ENCODE measurements at places on chromosomes 5 and 9.

- DNase-seq: no peak
Measured at GRCh38 chr5:155686131-155686530, 640.8 kb upstream of the SGCD start.

DNA sequence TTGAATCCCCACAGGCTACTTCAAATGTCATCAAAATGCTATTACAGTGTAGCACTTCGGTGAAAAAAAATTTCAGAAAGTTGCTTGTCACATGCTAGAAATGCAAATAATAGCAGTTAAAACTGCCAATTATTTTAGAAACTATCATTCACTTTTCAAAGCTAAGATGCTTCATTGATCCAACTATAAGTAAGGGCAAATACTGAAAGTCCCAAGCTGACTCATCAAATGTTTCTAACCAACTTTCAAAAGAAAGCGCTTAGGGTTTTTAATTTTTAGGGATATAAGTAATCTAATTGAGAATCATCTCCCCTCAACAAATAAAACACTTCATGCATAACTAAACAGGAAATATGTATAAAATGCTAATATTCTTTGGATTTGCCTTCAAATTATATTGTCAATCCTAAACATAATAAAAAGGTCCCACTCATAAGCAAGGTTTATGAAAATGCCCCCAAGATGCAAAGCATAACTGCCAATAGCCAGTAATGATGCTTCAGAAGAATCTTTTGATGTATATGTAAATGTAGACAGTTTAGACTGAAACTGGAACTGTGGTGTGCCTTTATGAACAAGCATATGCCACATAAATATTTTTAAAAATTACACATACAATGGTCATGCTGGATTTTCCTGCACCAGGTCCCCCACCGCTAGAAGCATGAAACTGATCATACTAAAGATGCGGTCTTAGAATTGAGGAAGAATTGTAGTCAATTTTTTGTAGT lies 12.2 kb downstream of the ACTL7A start:
- no peak for DNase-seq

GRCh38 chr9:78280982-78281668 lies 15.8 kb upstream of the PSAT1 start:
- no peak for DNase-seq

- no peak for DNase-seq
Measured at GRCh38 chr5:6837519-6838110, 124.4 kb downstream of the TENT4A start.

DNA sequence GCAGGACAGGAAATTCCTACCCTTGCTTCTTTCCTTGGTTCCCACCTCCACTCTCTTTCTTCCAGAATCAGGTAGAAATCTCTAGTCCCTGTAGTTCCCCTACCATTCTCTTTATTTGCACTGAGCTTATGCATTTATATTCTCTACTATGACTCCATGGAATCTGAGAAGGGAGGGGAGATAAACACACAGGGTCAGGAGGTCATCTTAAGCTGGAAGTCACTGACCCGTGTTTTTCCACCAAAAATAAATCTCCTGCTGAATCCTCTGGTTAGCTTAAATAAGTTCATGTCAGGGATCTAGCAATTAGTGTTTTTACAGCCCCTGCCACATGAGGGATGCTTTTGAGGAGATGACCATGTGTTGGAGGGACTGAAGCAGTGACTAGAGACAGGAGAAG lies 3.7 kb downstream of the ACTL7B start:
- DNase-seq: no peak

GRCh38 chr9:70581214-70581954 lies 166.9 kb upstream of the KLF9 start:
- no peak for DNase-seq

- DNase-seq: no peak
Measured at GRCh38 chr5:24750355-24750754, 105.6 kb upstream of the CDH10 start.

GRCh38 chr9:109355564-109356297 lies 34.9 kb upstream of the EPB41L4B start:
- no peak for DNase-seq

DNA sequence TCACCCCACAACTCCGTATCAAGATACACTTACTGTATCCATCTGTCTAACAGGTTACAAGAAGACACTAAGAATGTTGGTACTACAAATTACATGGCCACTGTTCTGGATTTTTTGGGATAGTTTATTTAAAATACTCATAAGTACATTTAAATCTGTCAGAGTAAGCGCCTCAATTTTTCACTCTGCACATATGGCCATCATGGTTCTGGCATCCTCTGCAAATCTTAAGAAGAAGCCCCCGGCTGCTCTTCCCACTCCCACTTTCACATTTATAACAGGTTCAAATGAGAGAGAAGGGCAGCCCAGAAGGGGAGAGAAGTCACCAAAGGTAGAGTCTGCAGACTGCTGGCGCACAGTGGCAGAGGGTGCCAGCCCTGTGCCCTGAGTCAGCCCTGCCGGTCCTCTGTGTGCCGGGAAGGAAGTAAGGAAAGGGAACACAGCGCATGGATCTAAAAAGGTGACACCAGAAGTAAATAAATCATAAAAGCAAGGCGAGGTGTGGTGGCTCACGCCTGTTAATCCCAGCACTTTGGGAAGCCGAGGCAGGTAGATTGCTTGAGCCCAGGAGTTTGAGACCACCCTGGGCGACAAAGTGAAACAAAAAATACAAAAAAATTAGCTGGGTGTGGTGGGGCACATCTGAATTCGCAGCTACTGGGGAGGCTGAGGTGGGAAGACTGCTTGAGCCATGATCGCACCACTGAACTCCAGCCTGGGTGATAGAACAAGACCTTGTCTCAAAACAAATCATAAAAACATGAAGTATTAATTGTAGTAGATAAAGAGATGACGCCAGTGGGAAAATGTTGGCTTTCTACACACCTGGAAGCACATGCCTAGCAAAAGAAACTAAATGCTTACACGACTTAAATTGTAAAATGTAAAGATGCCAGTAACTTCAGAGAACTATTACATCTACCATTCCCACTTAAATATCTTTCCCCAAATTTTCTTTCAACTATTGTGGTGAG lies 30.0 kb downstream of the RNF130 start:
- DNase-seq: no peak

DNA sequence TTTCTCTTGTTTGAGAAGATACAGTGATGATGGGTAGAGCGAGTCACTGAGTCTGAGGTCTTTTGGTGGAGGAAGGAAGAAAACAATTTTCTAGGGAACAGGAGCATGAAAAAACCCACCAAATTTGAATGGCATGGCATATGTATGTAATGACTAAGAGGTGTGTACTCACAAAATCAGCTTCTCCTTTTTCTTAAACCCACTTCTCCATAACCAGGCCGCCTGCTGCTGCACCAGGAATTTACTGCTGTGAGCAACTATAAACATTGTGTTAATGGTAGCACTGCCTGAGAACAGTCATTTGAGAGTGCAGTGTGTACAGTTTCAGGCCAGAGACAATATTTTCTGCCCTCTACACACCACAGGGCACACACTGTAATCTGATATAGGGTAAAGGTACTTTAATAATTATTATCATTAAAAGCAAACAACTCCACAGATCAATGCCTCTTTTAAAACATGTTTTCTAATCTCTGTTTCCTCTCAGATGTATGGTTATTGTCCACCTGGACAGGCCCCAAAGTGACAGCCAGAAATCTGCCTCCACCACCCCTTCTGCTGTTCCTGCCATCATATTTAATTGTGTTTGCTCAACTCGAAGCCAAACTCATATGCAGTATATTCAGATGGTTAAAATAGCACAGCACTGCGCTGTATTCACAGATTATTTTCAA lies 241.6 kb downstream of the KIAA0825 start:
- no peak for DNase-seq

- no peak for DNase-seq
Measured at GRCh38 chr5:157918811-157919742, 60.1 kb upstream of the CLINT1 start.

DNA sequence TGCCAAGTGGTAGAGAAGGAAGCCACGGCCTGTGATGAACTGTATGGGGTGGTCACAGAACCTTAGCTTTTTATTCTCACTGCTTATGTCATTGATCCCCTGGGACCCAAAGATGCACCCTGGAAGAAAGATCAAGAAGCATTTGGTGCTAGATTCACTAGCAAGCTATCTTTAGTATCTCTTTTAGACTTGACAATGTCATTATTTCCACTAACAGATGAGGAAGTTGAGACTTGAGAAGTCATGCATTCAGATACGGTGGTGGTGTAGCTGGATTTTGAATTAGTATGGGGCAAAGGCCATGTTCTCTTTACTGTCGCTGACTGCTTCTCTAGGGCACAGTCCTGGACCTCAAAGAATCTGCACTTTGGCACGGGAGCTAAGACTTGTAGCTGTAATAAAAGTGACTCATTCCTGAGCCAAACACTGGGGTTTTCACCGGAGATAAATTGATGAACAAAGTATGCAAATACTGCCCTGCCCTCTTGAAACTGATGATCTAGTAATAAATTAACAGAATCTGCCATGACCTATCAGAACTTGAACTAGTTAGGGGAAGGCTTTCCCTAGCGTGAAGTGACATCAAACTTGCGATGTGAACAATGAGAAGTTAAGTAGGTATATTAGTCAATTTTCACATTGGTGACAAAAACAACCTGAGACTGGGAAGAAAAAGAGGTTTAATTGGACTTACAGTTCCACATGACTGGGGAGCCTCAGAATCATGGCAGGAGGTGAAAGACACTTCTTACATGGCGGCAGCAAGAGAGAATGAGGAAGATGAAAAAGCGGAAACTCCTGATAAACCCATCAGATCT lies 5.4 kb downstream of the GDA start:
- no peak for DNase-seq

GRCh38 chr9:132293145-132293721 lies 61.6 kb downstream of the SETX start:
- no peak for DNase-seq

GRCh38 chr9:101027236-101027635 lies 1.3 kb upstream of the PLPPR1 start:
- DNase-seq: no peak

- DNase-seq: no peak
Measured at GRCh38 chr5:137453483-137454080, 45.5 kb downstream of the SPOCK1 start.
